ENCODE measurements at places on chromosomes 6 and 20.

DNA sequence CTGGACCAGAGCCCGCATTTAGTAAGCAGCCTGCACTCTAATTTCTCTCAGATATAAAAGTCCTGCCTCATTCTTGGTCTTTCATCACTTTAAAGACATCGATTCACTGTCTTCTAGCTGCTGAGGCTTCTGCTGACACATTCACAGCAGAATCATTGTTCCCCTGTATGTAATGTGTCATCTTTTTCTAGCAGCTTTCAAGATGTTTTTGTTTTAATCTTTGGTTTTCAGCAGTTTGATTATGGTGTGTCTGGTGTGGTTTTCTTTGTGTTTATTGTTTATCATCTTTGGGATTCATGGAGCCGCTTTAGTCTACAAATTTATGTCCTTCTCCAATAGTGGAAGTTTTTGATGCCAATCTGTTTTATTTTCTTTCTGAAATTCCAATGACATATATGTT, 157.3 kb upstream of the STMND1 start:
- DNase-seq = no peak

GRCh38 chr6:40692337-40692736, 105.2 kb upstream of the LRFN2 start:
- DNase-seq = no peak

DNA sequence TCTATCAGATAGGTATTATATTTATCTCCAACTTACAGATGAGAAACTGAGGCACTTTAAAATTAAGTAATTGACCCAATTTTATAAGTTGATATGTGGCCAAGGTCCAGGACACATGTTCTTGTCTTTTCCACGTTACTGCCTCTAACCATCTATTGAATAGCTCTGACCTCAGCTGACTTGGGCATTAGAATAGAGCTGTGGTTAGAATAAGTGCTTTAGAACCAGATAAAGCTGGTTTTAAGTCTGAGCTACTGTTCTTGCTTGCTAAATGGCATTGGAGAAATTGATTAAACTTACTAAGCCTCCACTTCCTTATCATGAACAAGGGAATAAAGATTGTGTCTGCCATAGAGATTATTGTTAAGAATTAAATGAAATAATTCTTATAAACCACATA, 147.8 kb upstream of the DTNBP1 start:
- no peak for DNase-seq

DNA sequence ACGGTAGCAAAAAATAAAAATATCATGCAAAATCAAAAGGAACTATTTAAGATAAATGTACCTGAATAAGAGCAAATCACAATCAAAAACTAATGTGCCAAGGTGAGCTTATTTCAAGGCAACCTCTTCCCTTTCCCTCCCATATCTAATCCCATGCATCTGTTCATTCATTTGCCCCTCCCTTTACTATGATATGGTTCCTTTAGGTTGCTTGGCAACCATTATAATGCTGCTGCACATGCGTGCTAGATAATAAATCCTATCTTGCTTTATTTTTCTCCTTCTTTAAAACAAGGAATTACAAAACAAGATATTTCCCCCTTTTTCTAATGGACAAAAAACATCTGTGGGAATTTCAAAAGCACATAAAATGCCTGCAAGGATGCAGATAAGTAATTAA, 318.2 kb upstream of the POU3F2 start:
- no peak for DNase-seq

- no peak for DNase-seq
Observed at GRCh38 chr20:48841875-48842529, 14.2 kb upstream of the PREX1 start.

- DNase-seq = no peak
Observed at GRCh38 chr6:139019722-139020121, 8.8 kb upstream of the ABRACL start.

DNA sequence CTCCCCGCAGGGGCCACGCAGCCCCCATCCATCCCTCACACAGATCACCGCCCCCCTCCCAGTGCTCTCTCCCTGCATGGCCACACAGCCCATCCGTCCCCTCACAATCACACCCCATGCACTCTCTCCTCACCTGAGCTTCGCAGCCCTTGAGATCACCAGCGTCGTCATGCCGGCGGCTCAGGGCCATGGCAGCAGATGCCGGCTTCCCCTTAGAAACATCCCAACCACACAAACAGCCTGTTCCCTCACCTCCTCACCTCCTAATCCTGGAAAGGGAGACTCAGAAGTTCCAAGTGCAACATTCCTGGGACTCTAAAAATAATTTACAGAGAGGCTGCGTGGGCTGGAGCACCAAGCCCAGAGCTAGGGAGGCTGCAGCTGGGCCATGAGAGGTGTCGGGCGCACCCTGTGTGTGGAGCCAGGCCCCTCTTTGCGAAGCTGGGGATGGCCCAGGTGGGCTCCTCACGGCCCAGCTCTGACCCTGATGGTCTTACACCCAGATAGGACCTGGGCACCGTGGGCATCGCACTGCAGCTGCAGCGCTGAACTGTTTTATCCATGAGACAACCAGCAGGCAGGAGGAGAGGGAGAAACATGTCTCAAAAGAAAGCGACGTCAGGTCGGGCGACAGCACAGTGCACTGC, 125.3 kb downstream of the DLL1 start:
- DNase-seq = no peak

DNA sequence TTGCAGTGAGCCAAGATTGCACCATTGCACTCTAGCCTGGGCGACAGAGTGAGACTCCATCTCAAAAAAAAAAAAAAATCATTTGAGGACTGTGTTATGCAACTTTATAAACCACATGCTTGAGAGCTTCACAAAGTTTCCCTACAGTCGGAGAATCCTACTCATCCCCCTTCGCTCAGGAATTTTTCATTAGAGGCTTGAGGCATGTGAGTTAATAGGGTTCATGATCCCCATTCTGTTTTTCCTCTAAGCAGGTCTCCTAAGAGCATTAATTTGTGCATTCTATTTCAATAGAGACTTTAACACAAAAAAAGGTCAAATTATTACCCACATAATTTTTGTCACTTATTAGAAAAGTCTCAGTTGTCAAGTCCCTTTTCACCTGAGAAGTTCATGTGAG, 103.7 kb upstream of the SOX4 start:
- no peak for DNase-seq

DNA sequence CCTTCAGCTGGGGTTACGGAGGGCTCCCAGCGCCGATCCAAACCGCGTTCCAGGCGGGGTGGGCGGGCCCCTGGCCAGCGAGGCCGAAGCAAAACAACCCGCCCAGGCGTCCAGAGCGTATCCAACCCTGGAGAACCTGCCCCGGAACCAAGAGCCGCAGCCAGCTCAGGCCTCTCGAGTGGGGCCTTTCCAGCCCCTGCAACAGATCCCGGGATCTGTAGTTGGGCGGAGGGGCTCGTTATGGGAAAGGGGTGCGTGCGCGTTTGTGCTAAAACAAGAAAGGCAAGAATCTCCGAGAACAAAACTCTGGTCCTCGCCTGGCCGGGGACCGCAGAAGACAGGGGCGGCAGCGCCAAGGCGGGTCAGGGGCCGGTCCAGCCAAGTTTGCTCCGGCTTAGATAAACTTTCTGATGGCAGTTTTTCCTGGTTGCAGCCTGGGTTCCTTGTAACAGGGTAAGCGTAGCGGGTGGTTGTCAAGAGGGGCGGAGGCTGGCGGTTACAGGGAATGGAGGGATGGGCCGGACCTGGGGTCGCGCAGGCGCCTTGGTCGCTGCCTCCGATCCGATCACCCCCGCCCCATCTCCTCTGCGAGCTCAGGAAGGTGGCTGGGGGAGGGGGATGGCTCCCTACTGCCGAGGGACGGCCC, 448 bp upstream of the RIN2 start:
- peak; percentile 5 for DNase-seq

GRCh38 chr6:39453956-39454524, 131.5 kb upstream of the KCNK16 start:
- no peak for DNase-seq

DNA sequence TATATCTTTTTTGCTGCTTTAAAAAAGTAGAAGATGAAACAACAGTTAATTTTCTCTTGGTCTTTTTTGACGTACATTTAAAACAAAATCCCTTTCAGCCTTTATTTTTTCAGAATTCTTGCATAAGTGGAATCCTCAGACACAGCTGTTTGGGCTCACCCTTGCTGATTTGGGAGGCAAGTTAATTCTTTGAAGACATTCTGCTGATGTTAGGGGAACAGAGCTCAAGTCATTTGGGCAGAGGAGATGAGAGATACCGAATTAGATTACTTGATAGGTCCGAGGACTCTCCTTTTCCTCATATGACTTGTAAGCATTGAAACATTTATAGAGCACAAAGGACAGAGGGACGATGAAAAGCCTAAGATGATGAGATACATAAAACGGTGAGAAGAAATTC, 567.9 kb upstream of the CITED2 start:
- DNase-seq = no peak

DNA sequence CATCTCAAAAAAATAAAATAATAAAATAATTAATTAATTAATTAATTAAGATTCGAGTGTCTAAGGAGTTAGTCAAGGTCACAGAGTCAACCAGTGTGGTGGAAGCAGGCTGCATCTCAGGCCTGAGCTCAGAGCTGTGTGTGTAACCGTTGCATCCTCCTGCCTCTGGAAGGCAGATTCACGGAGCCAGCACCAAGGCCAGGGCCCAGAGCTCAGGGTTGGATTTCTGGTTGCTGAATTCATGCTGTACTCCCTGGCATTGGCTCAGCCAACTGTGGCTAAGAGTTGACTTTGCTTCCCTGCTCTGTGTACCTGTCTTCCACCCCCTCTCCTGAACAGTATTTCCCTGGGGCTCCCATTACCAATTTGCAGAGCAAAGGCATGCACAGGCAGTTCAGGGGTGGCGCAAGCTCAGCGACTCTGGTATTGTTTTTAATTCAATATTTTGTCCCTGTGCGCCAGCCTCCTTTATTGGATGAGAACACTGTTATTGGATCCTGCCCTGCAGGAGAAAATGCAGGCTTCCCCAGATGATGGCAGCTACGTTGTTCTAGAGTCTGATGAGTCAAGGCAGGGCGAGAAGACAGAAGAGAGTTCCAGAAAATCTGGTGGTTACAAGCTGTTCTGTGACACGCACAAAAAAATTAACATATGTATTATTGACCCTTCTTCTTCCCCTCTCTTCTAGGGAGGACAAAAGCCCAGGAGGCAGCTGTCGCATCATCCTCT, 12.3 kb upstream of the CTNNBL1 start:
- DNase-seq = no peak

GRCh38 chr6:137928286-137928685, 61.2 kb downstream of the TNFAIP3 start:
- peak; percentile 55 for DNase-seq

- DNase-seq = peak; percentile 23
Observed at GRCh38 chr6:155079985-155080452, 84.9 kb downstream of the TIAM2 start.

- no peak for DNase-seq
Observed at GRCh38 chr6:42693725-42694323, 28.6 kb downstream of the PRPH2 start.

DNA sequence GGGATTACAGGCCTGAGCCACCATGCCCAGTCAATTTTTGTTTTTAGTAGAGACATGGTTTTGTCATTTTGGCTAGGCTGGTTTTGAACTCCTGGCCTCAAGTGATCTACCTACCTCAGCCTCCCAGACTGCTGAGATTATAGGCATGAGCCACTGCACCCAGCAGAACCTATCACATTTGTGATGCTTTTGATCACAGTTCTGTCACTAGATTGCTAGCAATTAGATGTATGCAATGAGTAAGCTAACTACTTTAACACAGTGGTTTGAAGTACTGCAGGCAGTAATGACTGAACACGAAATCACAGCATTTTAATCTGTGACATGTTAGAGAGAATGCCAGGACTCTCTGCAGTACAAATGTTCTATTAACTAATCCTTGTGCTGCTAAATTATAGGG, 19.6 kb upstream of the SAMHD1 start:
- no peak for DNase-seq

- no peak for DNase-seq
Observed at GRCh38 chr6:69663215-69663614, 133.6 kb downstream of the LMBRD1 start.

GRCh38 chr6:27545271-27546046, 72.6 kb upstream of the ZNF184 start:
- peak; percentile 69 for DNase-seq

GRCh38 chr6:44650947-44651346, 263.4 kb downstream of the CDC5L start:
- no peak for DNase-seq

DNA sequence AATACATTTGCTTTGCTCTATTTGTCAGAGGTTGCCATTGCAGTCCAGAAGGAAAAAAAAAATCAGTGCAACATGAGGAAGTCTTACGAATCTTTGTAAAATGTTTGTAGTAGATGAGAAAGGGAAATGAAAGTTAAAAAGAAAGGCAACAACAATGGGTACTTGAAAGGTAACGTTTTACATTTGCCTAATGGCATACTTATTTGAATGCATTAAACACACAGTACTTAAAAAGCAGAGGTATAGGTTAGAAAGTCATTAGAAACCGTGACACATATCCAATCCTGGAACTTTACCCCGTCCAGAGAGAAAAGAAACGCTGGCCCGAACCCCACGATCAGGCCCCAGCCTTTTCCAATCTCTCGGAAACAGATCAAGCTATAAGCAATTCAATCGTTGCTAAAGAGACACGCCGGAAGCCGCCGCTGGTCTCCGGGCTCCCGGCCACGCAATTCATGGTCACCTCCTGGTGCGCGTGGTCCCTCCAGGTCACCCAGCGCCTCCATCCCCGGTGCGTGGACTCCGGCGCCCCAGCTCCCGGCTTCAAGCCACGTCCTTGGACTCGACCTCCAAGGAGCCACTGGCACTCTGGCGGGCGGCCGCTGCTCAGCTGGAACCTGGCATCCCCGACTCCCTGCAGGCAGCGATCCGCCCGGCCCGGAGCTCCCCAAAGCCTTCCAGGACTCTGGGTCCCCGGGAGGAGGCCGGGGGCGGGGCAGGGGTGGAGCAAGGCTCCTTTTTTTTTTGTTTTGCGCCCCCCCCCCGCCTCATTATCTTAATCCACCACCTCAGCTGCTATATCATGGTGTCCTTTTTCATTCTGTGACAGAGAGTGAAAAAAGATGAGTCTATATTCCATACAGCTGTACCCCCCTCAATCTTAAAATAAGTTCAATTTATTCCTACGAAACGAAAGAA, at the start of gene SLC18B1:
SLC18B1 (minus strand) TSS at position 687 of the 918 bp plus-strand sequence; CDS start at position 506, 181 bp downstream.
- peak; percentile 71 for DNase-seq

DNA sequence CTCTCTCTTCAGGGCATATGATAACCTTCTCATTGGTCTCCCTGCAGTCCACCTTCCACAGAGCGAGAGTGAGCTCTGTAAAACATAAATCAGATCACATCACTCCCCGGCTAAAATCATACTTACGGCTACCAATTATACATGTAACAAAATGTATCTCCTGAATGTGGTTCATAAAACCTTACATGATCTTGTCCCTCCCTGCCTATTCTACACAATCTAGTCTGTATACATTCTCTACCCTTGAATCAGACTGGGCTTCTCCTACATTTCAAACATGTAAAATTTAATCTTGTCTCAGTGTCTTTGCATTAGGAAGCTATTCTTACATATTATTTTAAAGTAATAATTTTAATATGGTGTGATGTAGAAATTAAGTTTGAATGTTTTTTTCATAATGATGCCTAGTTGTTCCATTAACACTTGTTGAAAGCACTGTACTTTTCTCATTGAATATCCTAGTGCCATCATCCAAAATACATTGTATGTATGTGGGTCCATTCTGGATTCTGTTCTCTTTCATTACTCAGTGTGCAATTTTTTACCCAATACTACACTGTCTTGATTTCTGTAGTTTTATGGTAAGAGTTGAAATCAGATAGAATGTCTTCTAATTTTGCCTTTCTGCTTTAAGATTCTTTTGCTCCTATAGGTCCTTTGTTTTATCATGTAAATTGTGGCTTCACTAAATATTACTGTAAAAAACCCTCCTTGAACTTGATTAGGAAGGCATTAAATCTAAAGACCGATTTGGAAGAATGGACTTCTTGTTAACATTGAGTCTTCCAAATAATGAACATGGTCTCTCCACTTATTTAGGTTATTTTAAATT, 403.3 kb upstream of the EPHA7 start:
- DNase-seq = no peak

All from stimulated activated naive CD8-positive, alpha-beta T cell treated with anti-CD3 and anti-CD28 coated beads, Interleukin-15, Interleukin-2, amounts not matched to agents 100 U/mL and 50 U/mL, for 24 hours (primary cell).